ENCODE measurements at places on chromosomes 1 and 21. TPM values are rescaled to one million over a fixed set of nuclear protein-coding genes. Genes with fewer than 3 reads are reported as not detected.

The ZNF648 gene
- not detected for total RNA-seq

The DVL1 gene
- 90.4 TPM for total RNA-seq

The OR13G1 gene
- total RNA-seq: not detected

The PINK1 gene
- total RNA-seq: 153 TPM

The INSRR gene
- not detected for total RNA-seq

The JAM2 gene
- 59.5 TPM for total RNA-seq

The SPRR5 gene
- not detected for total RNA-seq

The RGS13 gene
- 0.77 TPM for total RNA-seq

The KLF17 gene
- total RNA-seq: 0.20 TPM

The ITLN2 gene
- not detected for total RNA-seq

The PRR9 gene
- not detected for total RNA-seq

The LGR6 gene
- 0.54 TPM for total RNA-seq

The RGS8 gene
- total RNA-seq: not detected

The C1orf56 gene
- total RNA-seq: 3.7 TPM

The LORICRIN gene
- not detected for total RNA-seq

The PRAMEF27 gene
- total RNA-seq: not detected

The AMPD1 gene
- total RNA-seq: not detected

The C1orf174 gene
- 16.4 TPM for total RNA-seq

The GRHL3 gene
- 4.9 TPM for total RNA-seq

The COL11A1 gene
- 0.19 TPM for total RNA-seq

The TACSTD2 gene
- total RNA-seq: 1.5 TPM

The COQ8A gene
- 94.0 TPM for total RNA-seq

The NUP210L gene
- not detected for total RNA-seq

The LCE3D gene
- not detected for total RNA-seq

The SIM2 gene
- not detected for total RNA-seq

The WNT9A gene
- 14.0 TPM for total RNA-seq

The CYP4X1 gene
- total RNA-seq: 8.4 TPM

The EDARADD gene
- 1.7 TPM for total RNA-seq

The EPHA2 gene
- 16.1 TPM for total RNA-seq

The CBR3 gene
- total RNA-seq: 16.7 TPM

The CRYAA gene
- not detected for total RNA-seq

The ADORA3 gene
- total RNA-seq: 13.7 TPM

The CLDN17 gene
- total RNA-seq: not detected

The PLA2G2C gene
- not detected for total RNA-seq

The KCNJ9 gene
- total RNA-seq: not detected

The OLFML3 gene
- total RNA-seq: 66.3 TPM

The CFAP57 gene
- not detected for total RNA-seq

The EDEM3 gene
- total RNA-seq: 32.2 TPM

The DISP3 gene
- total RNA-seq: not detected

The TMEM52 gene
- 3.1 TPM for total RNA-seq

The IGFN1 gene
- not detected for total RNA-seq

Measured in gastroesophageal sphincter (tissue), 4 donors.